Neural crest cell (in vitro differentiated cells): ENCODE measurements at places on chromosomes 12 and 14.

DNA sequence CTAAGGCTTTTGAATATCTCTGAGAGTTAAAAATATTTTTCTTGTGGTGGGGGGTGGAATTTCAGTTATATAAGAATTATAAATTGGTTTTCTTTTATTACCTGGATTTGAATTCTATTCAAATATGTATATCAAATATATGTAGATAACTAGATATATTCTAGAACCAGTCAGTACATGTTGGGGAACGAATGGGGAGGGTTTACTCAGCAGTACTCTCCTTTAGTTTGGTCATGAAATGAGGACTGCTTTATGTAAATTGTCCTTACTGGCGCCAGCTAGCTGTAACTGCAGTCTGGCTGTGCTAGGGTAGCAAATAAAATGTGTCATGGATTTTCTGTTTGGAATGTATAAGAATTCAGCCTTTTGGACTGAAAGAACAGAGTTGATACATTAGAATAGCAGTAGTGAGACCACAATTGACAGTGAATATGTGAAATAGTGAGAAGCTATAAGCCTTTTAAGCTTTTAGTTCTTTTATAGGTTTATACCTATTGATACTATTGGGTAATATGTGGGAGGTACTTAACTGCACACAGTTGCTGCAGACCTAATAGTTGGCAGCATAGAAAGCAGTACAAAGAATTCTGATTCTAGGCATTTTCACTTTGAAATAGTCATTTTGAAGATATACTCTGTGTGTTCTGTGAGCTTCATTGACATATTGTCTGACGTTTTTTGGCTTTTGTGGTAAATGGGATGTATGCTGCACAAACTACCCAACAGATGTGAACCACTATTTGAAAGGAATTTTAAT lies 29.0 kb downstream of the ATF7IP start:
- H3K4me3 ChIP-seq: peak overlapping the region; percentile 64
- no peak overlapping the region for H3K27ac ChIP-seq
- H3K27me3 ChIP-seq: no peaks in the 10 kb centered on the region
- DNase-seq: peak; percentile 23
- H3K4me1 ChIP-seq: peaks cover 72% of the 10 kb centered on the region

GRCh38 chr12:120662879-120663278 lies 22.5 kb downstream of the CABP1 start:
- no peak overlapping the region for H3K4me3 ChIP-seq
- peaks cover 3% of the 10 kb centered on the region for H3K4me1 ChIP-seq
- no peak overlapping the region for H3K27ac ChIP-seq
- no peaks in the 10 kb centered on the region for H3K36me3 ChIP-seq
- no peak for DNase-seq

- peak; percentile 48 for DNase-seq
- peak overlapping the region; percentile 89 for H3K27ac ChIP-seq
- H3K36me3 ChIP-seq: no peaks in the 10 kb centered on the region
- peaks cover 56% of the 10 kb centered on the region for H3K4me1 ChIP-seq
Observed at GRCh38 chr12:116302166-116303058, 24.9 kb upstream of the MED13L start.

DNA sequence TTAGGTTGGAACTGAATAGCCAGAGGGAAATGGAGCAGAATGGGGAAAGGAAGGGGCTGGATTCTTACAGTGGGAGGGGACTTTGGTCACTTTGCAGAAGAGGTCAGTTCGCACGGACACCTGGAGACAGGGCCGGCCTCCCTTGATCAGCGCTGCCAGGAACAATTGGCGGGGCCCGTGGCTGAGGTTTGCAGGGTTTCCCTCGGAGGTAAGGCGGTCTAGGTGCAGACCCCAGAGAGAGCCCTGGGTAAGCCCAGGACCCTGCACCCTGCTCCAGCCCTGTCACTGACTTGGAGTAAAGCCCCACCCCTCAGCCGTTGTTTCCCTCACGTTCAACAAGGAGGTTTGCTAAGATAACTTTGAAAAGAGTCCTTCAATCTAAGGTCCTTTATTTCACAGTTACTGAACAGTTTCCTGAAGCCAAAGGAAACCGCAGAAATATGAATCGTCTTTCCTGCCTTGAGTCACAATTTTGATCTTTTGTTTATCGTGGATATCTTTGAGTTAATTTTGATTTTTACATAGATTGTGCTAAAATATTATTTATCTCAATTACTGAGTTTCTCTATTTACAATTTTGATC lies 231.4 kb upstream of the RTL1 start:
- H3K4me3 ChIP-seq: no peak overlapping the region
- H3K36me3 ChIP-seq: no peaks in the 10 kb centered on the region
- peaks cover 5% of the 10 kb centered on the region for H3K4me1 ChIP-seq
- DNase-seq: no peak
- H3K27ac ChIP-seq: no peak overlapping the region

GRCh38 chr14:99982537-99983250 lies 82.5 kb upstream of the EVL start:
- H3K4me3 ChIP-seq: peak overlapping the region; percentile 4
- H3K4me1 ChIP-seq: peaks cover 18% of the 10 kb centered on the region
- peak; percentile 69 for DNase-seq
- peaks cover 8% of the 10 kb centered on the region for H3K36me3 ChIP-seq

GRCh38 chr14:45757655-45758054 lies 504.7 kb upstream of the MIS18BP1 start:
- no peak overlapping the region for H3K27ac ChIP-seq
- H3K36me3 ChIP-seq: peaks cover 4% of the 10 kb centered on the region
- no peaks in the 10 kb centered on the region for H3K4me1 ChIP-seq
- no peak for DNase-seq

DNA sequence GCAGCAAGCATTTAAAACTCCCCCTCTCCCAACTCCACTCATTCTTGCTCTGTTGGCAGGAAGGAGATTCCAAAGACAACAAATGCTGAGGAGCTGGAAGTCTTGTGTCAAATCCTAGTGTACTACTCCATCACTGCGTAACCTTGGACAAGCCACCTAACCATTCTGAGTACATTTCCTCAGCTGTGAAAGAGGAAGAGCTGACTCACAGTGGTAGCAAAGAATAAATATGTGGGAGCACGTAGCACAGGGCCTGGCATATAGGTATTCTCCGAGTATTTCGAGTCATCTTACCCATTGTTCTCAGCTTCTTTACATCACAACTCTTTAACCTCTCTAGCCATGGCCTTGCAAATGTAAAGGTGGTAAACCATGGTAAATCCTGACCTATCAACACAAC lies 28.7 kb downstream of the EGLN3 start:
- no peak overlapping the region for H3K27ac ChIP-seq
- DNase-seq: no peak
- no peaks in the 10 kb centered on the region for H3K4me1 ChIP-seq
- H3K4me3 ChIP-seq: no peak overlapping the region
- H3K36me3 ChIP-seq: no peaks in the 10 kb centered on the region
